ENCODE measurements at places on chromosomes 6 and 20.

DNA sequence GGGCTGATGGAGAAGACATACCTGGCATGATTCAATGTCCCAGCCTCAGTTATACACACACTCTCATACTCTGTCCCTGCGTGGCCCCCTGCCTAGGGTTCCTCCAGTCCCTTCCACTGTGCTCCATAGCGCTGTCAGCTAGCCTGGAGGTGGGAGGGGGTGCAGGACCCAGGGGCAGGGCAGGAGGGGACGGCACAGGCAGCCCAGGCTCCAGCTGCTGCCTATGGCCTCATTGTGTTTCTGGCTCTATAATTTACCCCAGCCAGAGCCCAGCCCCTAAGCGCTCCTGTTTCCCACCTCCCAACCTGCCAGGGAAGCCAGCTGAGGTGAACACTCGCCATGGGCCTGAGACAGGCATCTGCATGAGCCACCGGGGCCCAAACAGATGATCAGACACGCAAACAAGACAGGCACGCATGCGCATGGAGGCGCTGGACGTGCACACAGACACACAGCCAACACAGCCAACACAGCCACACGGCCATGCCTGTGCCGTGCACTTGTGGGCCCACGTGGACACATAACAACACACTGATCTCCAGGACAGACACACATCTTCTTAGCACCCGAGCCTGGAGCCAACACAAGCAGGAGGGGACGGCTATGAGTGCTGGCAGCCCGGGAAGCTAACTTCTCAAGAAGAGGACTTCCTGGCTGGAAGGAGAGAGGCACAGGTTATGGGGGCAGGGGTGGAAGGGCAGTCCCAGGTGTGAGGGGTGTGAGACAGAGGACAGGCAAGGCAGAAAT is 124.9 kb downstream of the GRM4 start:
- no peak for DNase-seq

- DNase-seq = no peak
These were observed 2.0 kb upstream of the RAET1G start for GRCh38 chr6:149924933-149925252.

DNA sequence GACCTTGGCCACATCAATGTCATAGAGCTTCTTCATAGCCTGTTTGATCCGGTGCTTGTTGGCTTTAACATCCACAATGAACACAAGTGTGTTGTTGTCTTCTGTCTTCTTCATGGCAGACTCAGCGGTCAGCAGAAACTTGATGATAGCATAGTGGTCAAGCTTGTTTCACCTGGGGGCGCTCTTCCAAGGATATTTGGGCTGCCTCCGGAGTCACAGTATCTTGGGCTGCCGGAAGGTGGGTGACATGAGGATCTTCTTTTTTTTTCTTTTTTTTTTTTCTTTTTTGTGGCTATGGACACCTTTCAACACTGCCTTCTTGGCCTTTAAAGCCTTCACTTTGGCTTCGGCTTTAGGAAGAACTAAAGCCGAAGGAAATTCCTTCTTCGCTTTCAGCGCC is 244.6 kb downstream of the GJA1 start:
- DNase-seq = no peak

DNA sequence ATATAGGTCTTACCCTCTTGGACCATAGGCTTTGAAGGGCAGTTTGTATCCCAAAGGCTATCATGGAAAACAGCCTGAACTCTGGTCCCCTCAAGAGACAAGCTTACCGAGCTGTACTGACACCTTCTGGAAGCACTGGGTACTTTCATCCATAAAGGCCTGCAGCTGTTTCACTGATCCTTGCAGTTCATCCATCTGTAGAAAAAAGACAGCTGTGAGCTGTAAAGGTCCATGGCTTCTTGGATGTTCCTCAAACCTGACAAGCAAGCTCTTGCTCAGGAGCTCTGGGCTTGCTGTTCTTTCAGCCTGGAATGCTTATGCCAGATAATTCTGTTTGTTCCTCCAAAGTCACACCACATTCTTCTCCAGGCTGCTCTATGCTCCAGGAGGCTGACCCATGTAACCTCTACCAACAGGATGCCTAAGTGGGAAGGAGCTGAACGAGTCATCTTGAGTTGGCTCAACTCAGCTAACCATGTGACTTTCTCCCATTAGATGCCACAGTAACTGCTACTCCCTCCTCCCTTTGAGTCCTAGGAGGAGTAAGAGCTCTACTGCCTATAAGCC is 8.8 kb upstream of the NDRG3 start:
- DNase-seq = peak; percentile 73

- DNase-seq = no peak
These were observed 22.1 kb downstream of the TTPAL start for GRCh38 chr20:44497761-44498160.
